ENCODE measurements at places on chromosomes 7 and 10.

DNA sequence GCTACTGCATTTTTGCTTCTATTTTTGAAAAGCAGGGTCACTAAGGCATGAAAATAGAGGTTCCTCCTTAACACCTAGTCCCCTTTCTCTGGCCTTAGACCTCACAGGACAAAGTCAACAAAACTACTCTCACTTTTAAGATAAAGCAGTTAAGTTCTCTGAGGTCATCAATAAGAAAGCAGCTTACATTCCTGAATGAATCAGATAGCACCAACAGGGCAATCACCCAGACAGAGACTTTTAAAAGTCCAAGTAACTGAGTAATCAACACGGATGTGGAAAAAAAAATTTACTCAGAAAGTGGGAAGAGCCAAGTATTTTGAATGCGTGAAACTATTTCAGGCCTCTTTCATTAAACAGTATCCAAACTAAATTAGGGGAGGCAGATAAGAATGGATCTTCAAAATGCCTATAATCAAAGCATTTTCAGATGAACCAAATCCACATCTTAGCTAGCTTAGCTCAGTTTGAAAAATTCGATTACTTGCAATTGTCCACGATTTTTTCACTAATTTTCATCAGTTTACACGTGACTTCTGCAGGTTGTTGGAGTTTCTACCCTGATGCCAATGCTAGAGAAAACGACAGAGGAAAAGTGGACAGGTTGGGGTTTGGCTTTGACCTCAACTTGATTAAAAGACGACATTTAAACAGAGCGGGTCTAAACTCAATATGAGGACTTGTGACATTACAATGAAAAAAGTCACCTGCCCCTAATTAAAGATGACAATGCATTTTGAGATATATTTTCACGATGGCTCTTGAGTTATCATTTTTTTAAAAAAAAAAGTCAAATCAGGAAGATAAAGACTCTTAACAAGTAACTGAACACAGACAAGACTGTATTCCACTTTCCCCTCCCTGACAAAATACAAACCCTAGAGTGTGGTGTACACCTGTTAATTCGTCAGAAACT, 1.6 kb downstream of the BEND7 start:
- peaks cover 66% of the 10 kb centered on the region for H3K27me3 ChIP-seq
- H3K4me1 ChIP-seq = no peaks in the 10 kb centered on the region
- H3K4me3 ChIP-seq = peak overlapping the region; percentile 21
- no peaks in the 10 kb centered on the region for H3K36me3 ChIP-seq

DNA sequence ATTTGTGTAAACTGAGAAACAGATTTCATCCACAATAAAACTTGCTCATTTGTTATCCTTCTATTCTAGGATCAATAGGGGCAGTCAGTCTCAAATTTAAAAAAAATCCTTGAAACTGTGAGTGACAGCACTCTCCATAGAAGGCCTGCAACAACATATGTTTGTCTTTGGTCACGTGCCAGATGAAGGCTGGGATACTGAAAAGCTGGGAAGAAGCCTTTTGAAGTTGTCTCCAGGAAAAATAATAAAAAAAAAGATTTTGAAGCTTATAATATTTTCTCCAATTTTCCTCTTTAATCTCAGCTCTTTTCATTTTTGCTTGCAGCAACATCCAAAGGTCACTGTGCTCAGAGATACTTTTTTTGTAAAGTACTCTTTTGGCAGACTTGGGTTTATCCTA, 128.6 kb upstream of the SLC26A5 start:
- no peak overlapping the region for H3K27ac ChIP-seq
- H3K36me3 ChIP-seq = no peaks in the 10 kb centered on the region
- DNase-seq = no peak
- no peaks in the 10 kb centered on the region for H3K4me1 ChIP-seq

DNA sequence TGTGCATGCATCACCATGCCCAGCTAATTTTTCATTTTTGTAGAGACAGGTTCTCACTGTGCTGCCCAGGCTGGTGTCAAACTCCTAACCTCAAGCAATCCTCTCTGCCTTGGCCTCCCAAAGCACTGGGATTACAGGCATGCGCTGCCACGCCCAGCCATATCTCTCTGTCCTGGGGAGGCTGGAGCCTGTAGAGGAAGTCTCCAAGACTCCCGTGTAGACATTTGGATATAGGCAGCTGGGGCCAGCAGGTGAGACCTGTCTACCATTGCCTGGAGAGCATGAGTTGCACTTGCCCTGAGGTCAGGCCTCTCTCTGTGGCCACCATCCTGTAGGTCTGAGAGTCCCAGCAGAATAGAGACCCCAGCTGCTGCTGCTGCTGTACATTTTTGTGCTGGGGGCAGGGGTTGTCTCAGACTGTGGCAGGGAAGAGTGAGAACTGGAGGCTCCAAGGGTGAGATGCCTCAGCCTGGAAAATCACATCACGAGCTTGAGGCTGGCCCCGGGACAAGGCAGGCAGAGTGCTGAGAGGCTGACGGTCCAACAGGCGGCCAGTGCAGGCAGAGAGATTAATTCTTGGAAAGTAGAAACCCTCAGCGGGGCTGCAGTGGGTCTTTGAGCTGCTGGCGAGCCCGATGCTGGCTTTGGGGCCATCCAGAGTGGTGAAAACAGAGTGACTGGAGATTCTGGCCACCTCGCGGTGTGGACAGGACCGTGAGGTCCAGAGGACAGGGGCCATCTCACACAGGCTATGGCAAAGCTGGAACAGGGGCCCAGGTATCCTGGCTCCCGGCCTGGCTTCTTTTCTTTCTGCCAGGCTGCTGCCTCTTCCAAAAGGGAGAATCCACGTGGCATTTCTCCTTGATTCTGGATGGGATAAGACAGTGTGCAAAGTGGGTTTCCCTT, 60.9 kb downstream of the TMEM270 start:
- H3K27me3 ChIP-seq = peaks cover 3% of the 10 kb centered on the region
- H3K4me1 ChIP-seq = no peaks in the 10 kb centered on the region
- no peak overlapping the region for H3K4me3 ChIP-seq
- no peak overlapping the region for H3K27ac ChIP-seq
- H3K36me3 ChIP-seq = no peaks in the 10 kb centered on the region

GRCh38 chr10:60479305-60480020, 89.8 kb upstream of the ANK3 start:
- no peaks in the 10 kb centered on the region for H3K27me3 ChIP-seq
- H3K27ac ChIP-seq = no peak overlapping the region
- H3K4me1 ChIP-seq = no peaks in the 10 kb centered on the region
- DNase-seq = no peak
- no peaks in the 10 kb centered on the region for H3K36me3 ChIP-seq
- H3K4me3 ChIP-seq = no peak overlapping the region

DNA sequence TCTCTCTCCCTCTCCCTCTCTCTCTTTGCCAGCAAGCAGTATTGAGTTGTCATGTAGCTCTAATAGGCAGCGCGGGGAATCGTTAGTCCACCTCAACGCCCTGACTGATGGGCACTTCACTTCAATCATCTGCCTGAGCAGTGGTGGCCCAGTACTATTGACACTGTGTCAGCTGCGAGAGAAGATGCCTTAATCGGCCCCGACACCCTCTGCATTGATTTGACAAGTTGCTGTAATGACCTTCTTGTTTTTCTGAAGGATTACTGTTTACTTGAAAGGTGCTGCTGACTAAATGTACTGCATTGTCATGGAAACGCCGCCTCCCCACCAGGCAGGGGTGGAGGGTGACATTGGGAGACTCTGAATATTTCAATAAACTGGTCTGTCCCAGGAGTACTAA, 913.8 kb downstream of the KCNMA1 start:
- H3K4me3 ChIP-seq = no peak overlapping the region
- H3K27me3 ChIP-seq = no peaks in the 10 kb centered on the region
- no peak overlapping the region for H3K27ac ChIP-seq
- no peaks in the 10 kb centered on the region for H3K36me3 ChIP-seq
- no peaks in the 10 kb centered on the region for H3K4me1 ChIP-seq
- no peak for DNase-seq

DNA sequence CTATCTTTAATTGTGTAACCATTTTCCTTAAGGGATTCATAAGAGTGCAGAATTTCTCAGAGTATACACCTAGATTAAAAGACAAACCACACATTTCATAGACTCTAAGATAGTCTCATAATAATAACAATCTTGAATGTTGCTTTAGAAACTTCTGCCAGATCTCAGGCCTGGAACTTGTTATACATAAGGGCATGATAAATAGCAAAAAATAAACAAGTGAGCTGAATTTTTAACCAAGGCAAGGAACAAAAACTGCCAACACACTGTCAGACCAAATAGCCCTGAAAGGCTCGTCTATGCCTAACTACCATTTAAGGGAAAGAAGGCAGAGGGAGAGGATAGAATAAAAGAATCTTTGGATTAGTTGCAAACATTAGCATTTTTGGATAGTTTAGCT, 65.8 kb upstream of the SEMA3C start:
- DNase-seq = no peak
- H3K27me3 ChIP-seq = no peaks in the 10 kb centered on the region
- H3K36me3 ChIP-seq = no peaks in the 10 kb centered on the region
- no peak overlapping the region for H3K4me3 ChIP-seq
- no peaks in the 10 kb centered on the region for H3K4me1 ChIP-seq
- H3K27ac ChIP-seq = no peak overlapping the region

GRCh38 chr7:127799535-127800305, 147.7 kb downstream of the SND1 start:
- no peak overlapping the region for H3K4me3 ChIP-seq
- peaks cover 12% of the 10 kb centered on the region for H3K4me1 ChIP-seq
- no peaks in the 10 kb centered on the region for H3K27me3 ChIP-seq
- no peaks in the 10 kb centered on the region for H3K36me3 ChIP-seq
- H3K27ac ChIP-seq = no peak overlapping the region

- peaks cover 30% of the 10 kb centered on the region for H3K4me1 ChIP-seq
- peaks cover 3% of the 10 kb centered on the region for H3K36me3 ChIP-seq
- peak; percentile 13 for DNase-seq
- H3K27me3 ChIP-seq = peaks cover 25% of the 10 kb centered on the region
- H3K27ac ChIP-seq = peak overlapping the region; percentile 74
These were observed 378 bp downstream of the PIK3AP1 start for GRCh38 chr10:96719850-96720421.

- peak; percentile 54 for DNase-seq
- no peaks in the 10 kb centered on the region for H3K4me1 ChIP-seq
- peaks cover 3% of the 10 kb centered on the region for H3K27me3 ChIP-seq
- H3K36me3 ChIP-seq = no peaks in the 10 kb centered on the region
- H3K27ac ChIP-seq = no peak overlapping the region
These were observed 139.2 kb downstream of the USP6NL start for GRCh38 chr10:11472158-11472753.

GRCh38 chr7:112202816-112203215, 3.4 kb downstream of the DOCK4 start:
- no peak overlapping the region for H3K4me3 ChIP-seq
- DNase-seq = no peak
- peaks cover 28% of the 10 kb centered on the region for H3K4me1 ChIP-seq
- no peak overlapping the region for H3K27ac ChIP-seq
- no peaks in the 10 kb centered on the region for H3K36me3 ChIP-seq

Measured in activated T-helper 2 cell treated with anti-CD3 and anti-CD28 coated beads, Interferon-gamma antibody, Interleukin-2, Interleukin-4, amounts not matched to agents 10 μg/mL and 5 μg/mL and 100 μg/mL, durations not matched to agents 14 hours and 24 hours and 36 hours (primary cell).